ENCODE measurements at places on chromosomes 4 and X. TPM values are rescaled to one million over a fixed set of nuclear protein-coding genes. Genes with fewer than 3 reads are reported as not detected.

The RHOXF2 gene
- total RNA-seq, result not detected

- no peak for DNase-seq
These were observed 46.7 kb downstream of the FSTL5 start for GRCh38 chr4:162117051-162117450.

DNA sequence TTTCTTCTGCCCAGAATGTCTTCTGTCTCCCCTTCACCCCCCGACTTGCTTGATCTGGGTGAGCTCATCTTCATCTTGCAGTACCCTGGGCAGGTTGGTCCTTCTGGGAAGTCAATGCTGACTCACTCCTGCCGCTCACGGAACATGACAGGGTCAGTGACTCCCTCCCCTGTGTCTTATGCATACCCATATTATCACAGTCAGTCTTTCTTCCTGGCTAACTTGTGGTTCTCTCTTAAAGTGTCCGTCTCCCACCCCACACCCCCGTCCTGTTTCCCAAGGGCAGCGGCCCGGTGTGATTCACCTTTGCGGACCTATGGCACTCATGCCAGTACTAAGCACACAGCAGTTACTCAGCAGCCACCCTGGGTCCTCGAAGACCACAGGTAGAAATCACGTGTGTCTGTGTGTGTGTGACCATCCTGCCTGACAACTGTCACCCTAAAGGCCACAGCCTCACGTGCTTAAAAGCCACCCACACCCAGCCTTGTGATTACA lies 17.7 kb downstream of the IQSEC2 start:
- DNase-seq, result peak; percentile 72

The SMIM10 gene
- 1.5 TPM for total RNA-seq

- DNase-seq, result no peak
These were observed 16.6 kb downstream of the FRMPD3 start for GRCh38 chrX:107465932-107466620.

- no peak for DNase-seq
These were observed 1.3 kb upstream of the FAT4 start for GRCh38 chr4:125313497-125313896.

Data from activated naive CD4-positive, alpha-beta T cell treated with anti-CD3 and anti-CD28 coated beads, Interleukin-2, amount 50 U/mL, for 72 hours (primary cell).